ENCODE measurements at places on chromosomes 5 and 9.

GRCh38 chr5:95620030-95620869, at the start of gene GPR150:
GPR150 (plus strand) TSS chr5:95620087; CDS start chr5:95620276, 189 bp downstream.
- DNase-seq = peak; percentile 32

DNA sequence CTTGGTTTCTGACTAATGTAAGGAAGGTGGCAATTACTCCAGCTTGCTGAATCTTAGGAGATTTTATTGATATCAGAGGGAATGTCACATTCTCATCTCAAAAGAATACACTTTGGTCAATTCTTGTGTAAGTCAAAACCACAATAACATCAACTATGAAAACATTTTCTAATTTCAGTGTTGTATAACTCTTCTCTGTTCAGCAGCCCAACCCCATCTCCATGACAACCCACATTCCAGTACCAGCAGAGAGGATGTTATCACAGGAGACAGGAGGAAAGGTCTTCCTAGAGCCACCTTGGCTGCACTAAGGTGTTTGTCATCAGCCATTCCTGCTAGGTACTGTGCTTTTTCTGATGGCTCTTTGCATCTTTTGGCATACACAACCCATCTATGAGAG, 529.1 kb upstream of the BRINP1 start:
- no peak for DNase-seq

DNA sequence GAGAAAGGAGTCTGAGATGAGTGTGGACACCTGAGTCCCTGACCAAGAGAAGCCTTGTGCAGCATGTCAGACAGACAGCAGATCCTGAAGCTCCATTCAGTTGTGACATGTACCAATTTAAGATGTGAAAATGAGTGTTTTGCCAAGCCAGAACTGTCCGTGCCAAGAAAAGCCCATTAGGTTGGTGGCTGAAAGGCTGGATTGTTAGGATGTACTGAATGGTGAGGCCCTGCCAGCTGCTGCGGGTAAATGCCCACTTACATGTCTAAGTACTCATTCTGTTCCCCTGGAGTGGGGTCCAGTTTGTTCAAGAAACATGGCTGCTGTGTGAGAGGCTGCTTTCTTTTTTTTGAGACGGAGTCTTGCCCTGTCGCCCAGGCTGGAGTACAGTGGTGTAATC, 14.6 kb downstream of the DAPK1 start:
- no peak for DNase-seq

DNA sequence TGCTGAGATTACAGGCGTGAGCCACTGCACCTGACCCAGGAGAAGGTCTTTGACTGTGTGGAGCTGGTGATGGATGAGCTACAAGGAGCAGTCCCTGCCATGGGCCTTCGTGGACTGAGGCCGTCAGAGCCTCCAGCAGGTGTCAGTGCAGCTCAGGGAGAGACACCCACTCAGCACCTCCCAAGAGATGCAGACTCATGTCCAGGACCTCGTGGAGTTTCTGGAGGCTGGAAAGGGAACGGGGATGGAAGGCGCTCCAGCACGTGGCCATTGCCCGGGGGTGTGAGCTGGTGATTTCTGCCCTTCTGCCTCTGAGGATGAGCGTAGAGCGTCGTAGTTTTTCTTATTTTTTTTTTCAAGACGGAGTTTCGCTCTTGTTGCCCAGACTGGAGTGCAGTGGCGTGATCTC, 9.5 kb downstream of the TOR4A start:
- DNase-seq = no peak

DNA sequence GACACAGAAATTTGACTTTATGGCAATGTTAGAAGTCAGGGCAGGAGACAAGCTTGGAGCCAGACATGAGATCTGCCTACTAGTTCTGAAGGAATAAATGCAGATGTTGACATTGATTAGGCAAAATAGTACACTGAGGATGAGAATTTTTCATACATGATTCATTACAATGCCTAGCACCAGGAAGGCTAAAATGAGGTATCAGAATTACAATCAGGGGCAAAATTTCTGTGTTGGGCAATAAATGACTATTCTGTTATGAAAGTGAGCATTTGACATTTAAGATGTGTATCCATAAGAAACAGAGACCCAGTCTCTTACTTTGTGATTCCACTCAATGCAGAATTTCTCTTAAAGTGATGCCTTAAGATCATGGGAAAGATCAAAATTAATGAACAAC, 92.4 kb upstream of the CDH10 start:
- no peak for DNase-seq

- DNase-seq = no peak
Observed at GRCh38 chr5:172940268-172941066, 18.8 kb upstream of the RPL26L1 start.

DNA sequence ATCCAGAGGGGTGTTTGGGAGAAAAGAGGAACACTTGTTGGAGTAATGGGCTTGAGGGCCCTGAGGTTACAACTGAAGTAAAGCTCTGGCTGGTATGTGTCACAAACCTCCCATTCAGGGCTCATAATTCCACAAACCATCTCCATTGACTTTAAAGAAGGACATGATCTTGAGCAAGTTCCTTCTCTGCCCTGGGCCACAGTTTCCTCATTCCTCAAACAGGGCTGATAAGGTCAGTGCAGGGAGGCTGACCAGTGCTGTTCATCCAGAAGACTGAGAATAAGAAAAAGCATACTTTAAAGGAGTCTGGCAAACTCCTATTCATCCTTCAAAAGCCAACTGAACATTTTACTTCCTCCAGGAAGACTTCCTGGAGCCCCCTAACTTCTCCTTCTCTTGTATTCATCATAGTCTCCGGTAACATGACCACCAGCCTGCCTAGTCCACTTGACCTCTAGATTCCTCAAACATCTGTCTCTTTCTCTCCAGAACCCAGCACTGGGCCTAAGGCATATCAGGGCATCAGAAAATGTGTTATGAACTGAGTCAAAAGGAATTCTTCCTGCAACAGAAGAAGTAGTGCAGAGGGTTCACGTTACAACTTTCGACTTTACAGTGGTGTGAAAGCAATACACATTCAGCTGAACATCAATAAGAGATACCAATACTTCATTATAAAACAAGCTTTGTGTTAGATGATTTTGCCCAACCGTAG, 20.7 kb upstream of the PTPN3 start:
- no peak for DNase-seq

DNA sequence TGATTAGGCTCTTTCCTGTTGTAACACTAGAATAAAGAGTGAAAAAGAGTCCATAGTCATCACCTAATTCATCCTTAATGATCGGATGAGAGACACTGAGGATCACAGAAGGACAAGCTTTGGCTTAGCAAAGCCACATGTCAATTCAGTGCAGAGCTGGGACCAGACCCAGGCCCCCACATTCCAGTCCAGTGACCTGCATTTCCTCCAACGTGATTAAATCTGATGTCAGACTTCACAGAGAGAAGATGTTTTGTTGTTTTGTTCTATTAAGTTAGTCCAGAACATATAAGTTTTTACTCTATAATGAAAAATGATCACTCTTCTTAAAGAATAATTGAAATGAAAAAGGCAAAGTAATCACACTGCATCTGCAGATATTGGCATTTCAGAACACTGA, 377.9 kb upstream of the PAPPA start:
- DNase-seq = no peak

DNA sequence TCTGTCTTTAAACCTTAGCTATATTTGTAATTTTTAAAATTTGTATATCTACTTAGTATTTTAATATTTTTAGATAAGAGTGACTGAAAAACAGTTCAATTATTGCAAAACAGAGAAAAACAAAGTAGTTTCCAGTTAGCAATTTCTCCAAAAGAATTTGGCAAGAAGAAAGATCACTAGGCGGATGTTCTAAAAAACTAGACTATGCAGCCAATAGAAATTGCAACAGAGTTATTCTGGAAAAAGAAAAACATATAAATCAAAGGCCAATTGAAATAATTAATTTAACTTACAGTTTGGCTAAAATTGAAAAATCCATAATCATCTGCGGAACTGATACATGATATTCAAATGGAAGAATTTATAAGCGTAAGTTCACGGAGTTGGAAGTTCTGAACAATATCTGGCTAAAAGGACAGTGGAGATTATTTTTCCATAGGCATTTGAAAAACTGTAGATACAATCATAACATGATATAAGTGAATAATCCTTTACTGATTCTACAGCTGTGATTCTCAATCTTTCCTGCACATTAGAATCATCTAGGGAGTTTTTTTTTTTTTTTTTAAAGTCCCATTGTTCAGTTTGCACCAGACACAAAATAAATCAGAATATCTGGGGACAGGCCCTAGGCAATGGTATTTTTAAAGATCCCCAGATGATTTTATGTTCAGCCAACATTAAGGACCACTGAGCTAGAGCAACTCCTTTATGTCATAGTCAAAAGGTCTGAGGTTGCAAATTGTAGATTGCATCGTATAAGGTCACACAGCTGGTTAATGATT, 605.1 kb upstream of the DAB2 start:
- no peak for DNase-seq

DNA sequence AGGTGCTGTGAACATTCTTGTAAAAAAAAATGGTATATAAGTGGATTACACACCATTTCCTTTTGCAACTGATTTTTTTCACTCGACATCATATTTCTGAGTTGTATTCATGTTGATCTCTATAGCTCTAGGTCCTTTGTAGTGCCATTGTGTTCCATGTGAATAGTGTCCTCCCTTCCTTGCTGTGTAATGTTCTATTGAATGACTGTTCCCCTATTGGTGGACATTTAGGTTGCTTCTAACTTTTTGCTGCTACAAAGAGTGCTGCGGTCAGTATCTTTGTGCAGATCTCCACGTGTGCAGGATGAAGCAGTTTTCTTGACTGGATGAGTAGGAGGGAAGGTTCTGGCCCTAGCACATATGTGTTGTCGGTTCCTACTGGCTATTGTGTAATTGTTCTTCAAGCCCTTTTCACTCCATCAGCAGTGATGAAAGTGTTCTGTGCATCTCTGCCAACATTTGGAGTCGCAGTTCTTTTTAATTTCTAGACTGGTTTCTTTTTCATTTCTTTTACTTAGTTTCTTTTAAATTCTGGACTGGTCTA, 20.2 kb downstream of the DAB2IP start:
- no peak for DNase-seq

DNA sequence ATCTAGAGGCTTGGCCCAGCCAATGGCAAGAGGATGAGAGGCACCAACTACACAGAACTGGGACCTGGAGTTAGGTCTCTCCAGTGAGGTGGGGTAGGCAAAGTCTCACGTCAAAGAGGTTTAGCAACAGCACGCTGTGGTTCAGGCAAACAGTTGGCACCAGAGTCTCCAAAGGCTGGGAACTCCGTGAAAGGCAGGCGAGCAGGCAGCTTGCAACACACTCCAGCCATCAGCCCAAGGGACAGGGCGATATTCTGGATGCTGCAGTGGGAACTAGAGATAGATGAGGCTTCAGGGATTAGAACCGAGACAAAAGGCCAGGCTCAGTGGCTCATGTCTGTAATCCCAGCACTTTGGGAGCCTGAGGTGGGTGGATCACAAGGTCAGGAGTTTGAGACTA, 129.1 kb downstream of the PDZD2 start:
- DNase-seq = no peak

- DNase-seq = no peak
Observed at GRCh38 chr9:15843316-15843715, 290.5 kb downstream of the CCDC171 start.

DNA sequence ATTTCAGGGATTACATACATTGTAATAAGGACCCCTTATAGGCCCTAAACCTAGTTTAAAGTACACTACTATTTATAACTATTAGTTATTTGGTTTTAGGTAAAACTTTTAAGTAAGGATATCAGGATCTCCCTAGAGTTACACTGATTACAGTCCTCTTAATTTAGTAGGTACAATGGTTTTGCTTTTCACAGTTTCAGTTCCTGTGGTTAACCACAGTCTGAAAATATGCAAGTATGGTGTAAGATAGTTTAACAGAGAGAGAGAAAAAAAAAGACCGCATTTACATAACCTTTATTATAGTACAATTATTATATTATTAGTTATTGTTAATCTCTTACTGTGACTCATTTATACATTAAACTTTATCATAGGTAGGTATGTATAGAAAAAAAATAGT, 725.3 kb upstream of the PTPRD start:
- DNase-seq = no peak

DNA sequence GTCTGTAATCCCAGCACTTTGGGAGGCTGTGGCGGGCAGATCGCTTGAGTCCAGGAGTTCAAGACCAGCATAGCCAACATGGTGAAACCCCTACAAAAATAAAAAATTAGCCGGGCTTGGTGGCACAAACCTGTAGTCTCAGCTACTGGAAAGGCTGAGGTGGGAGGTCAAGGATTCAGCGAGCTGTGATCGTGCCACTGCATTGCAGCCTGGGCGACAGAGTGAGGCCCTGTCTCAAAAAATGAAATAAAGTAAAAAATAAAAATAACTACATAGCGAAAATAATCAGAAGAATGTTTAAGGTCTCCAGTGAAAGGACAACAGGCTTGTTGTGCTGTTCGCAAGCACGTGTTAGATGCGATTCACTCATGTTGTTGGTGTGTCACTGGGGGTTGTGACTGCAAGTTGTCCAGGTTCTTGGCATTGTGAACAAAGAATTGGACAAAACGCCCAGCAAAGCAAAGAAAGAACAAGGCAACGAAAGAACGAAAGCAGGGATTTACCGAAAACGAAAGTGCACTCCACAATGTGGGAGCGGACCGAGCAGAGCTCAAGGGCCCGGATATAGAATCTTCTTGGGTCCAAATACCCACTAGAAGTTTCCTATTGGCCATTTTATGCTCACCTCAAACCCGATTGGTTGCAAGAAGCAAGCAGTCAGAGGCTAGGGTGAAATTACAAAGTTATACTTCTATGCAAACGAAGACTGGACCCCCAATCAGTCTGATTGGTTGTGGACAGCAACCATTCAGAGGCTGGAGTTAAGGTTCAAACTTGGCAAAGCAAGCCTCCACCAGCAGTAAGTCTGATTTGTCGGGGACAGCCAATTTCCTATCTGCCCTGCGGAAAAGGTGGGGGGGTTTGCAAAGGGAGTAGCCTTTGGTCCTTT, 844 bp upstream of the MCCC2 start:
- no peak for DNase-seq

- DNase-seq = no peak
Observed at GRCh38 chr5:73302797-73303147, 129.8 kb downstream of the TMEM174 start.

- DNase-seq = no peak
Observed at GRCh38 chr9:124030969-124031451, 19.4 kb downstream of the LHX2 start.

- DNase-seq = no peak
Observed at GRCh38 chr5:68644971-68645370, 429.4 kb downstream of the PIK3R1 start.

- DNase-seq = no peak
Observed at GRCh38 chr9:116099821-116100220, 53.8 kb upstream of the PAPPA start.

GRCh38 chr5:167633931-167634341, 657.5 kb upstream of the WWC1 start:
- no peak for DNase-seq

DNA sequence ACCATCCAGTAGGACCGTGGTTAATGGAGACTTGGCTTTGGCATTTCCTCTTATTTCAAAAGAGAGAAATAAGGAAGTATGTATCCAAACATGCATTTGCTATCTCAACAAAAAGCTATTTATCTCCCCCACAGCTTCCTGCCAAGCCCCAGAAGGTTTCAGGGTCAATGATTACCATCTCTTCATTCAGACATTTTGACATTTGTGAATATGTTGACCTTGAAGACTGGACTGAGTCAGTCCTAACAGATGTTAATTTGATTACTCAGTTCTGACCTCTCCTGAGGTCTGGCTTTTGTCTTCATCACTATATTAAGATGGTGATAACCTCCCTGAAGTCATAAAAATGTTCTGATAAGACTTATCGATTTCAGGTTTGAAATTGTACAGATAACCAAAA, 479.4 kb downstream of the AGTPBP1 start:
- no peak for DNase-seq

GRCh38 chr9:116276651-116277121, 123.1 kb downstream of the PAPPA start:
- DNase-seq = no peak

- DNase-seq = no peak
Observed at GRCh38 chr9:137491735-137492432, 32.8 kb upstream of the NSMF start.

Data from stimulated activated CD4-positive, alpha-beta T cell treated with anti-CD3 and anti-CD28 coated beads, Interleukin-12 subunit alpha, Interleukin-12 subunit beta, amount 100 ng/mL, for 48 hours (primary cell).